ENCODE measurements at places on chromosomes 2 and 18.

- DNase-seq: no peak
These were observed 14.3 kb upstream of the ECEL1 start for GRCh38 chr2:232501794-232502390.

DNA sequence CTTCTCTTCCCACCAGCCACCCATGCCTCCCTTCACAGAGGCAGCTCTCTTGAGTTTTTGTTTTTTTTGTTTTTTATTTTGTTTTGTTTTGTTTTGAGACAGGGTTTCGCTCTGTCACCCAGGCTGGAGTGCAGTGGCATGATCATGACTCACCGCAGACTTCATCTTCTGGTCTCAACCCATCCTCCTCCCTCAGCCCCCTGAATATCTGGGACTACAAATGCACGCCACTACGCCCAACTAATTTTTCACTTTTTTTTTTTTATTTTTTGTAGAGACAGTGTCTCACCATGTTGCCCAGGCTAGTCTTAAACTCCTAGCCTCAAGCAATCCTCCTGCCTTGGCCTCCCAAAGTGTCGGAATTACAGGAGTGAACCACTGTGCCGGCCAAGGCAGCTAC lies 161.4 kb downstream of the TRABD2A start:
- no peak for DNase-seq

GRCh38 chr2:25887624-25888242 lies 9.4 kb upstream of the ASXL2 start:
- no peak for DNase-seq

DNA sequence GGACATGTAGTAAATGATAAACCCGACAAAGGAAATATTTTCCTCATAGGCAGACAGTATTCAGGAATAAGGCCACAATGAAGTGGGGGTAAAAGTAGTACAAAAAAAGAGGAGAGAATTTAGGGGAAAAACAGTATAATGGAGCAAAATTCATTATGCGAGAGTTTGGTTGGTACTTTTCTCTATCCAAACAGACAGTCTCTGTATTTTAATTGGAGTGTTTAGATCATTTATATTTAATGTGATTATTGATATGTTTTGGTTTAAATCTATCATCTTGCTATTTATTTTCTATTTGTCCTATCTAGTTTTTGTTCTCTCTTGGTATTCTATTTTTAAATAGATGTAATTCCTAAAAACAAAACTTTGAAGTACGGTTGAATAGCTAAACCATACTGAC lies 170.3 kb upstream of the SP5 start:
- no peak for DNase-seq

GRCh38 chr2:235095569-235095968 lies 143.8 kb downstream of the SH3BP4 start:
- DNase-seq: no peak

- no peak for DNase-seq
These were observed 2.1 kb downstream of the TMEM37 start for GRCh38 chr2:119433636-119434327.

GRCh38 chr2:121902616-121903015 lies 147.2 kb downstream of the TSN start:
- DNase-seq: no peak

- no peak for DNase-seq
These were observed 56.8 kb downstream of the GTF3C3 start for GRCh38 chr2:196742685-196743084.

DNA sequence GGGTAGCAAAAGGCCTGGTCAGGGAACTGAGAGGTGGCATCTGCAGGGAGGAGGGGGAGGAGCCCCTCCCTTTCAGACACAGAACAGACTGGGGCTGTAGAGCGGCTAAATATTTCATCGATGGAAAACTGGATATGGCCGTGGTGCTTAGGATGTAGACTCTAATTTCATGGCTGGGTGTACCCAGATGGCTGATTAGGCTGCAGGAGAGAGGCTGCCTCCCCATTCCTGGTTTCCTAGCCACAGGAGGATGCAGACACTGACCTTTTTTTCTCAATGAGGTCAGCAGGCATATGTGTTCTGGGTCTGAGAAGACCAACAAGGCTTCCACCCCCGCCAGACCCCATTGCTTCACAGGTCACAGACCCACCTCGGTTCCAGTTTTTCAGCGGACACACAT lies 79.3 kb upstream of the STPG4 start:
- DNase-seq: no peak

- no peak for DNase-seq
These were observed 1128.2 kb downstream of the BCL11A start for GRCh38 chr2:59425247-59425646.

DNA sequence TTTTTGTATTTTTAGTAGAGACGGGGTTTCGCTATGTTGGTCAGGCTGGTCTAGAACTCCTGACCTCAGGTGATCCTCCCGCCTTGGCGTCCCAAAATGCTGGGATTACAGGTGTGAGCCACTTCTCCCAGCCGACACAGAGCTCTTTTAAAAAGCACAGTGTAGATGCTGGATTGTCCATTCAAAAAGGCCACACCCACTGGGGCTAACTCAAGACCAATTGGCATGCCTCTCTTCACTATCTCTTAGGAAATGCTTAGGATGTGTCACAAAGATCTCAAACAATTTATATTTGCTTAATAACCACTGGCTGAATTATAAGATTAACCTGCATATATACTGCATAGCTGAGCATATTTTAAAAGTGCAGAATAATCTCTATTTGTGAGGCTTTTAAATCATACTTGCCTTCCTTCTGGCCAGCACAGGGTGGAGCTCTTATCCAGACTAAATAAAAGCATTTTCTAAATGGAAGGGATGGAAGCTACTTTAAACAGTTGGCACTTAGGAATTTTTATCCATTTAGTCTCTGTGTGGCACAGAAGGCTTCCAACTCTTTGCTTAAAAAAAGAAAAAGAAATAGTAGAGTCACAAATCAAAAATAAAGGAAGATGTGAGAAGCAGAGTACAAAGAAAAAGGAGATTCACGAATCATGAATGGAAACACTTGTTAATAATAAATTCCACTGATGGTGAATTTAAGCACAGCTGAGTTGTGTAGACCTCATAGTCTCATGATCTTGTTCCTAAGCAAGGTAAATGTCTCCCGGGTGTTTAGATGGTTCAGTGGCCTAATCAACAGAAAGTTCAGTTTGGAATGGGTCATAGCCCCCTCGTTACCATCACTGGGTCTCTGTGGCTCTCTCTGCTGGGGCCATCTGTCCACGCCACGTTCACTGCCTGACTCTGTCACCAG lies 22.4 kb downstream of the CRYGD start:
- no peak for DNase-seq

GRCh38 chr2:119608553-119608952 lies 64.3 kb downstream of the CFAP221 start:
- DNase-seq: no peak

DNA sequence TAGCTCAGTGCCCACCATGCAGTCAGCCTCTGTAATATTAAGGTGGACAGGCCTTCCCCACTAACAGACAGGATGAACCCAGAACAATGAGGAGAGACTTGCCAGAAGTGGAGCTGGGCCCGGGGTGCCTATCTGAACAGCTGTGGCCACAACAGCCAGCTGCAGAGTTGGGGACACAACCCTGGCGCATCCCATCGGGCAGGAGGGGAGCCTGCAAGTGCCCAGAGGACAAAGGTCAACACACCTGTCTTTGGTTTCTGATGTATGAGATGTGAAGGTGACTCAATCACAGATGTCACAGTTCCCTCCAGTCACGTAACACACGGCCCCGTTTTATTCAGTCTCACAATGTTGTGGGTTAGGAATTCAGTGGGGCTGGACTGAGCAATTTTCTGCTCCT lies 48.2 kb upstream of the TAF1B start:
- no peak for DNase-seq

DNA sequence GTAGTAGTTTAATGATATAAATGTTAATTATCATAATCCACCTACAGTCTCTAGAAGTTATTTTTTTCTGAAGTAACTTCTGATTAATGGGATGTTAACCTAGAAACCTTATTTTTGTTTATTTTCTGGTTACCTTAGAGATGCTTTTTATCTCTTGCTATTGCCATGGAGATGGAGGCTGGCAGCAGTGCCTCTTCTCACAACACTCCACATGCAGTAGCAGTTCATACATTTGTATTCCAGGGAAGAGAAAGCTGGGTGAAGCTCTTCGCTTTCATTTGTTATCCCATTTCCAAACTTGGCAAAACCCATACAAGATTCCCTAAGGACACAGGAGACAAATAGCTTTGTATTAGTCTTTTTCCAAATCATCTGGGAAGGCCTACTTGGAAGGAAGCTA lies 1794.1 kb upstream of the LRRTM1 start:
- no peak for DNase-seq

DNA sequence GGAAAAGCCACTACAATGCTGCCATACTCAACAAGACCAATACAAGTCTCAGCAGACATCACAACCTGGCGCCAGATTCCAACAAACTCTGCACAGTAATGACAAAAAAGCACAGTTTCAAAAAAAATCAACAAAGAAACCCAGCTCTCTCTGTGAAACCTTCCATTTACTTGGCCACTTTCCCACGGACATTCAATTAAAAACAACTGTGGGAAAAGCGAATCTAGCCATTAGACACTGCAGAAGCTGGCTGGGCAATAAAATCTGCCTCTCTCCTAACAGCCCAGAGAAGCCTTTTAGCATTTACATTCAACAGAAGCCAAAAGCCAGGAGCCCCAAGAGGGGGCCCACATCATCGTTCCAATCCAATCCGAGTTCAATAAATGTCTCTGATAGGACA lies 128.9 kb downstream of the HDAC4 start:
- no peak for DNase-seq

GRCh38 chr2:54285451-54285850 lies 29.4 kb upstream of the TSPYL6 start:
- DNase-seq: no peak

DNA sequence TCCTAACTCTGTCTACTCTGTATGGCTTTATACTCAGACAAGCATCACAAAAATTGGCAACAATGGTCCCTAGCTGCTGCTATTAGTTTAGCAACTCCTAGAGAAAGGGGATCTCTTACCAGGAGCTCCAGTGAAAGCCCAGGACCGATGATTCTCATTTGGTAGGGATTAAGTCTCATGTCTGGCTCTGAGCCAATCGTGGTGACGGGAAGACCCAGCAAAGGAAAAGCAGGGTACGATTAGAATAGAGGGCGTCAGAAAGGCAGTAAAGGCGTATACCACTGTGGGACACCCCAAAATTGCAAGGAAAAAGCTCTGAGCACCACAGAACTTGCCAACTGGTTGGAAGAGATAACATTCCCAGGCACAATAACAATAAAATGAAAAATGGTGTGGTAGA lies 129.5 kb downstream of the MTCL1 start:
- no peak for DNase-seq

GRCh38 chr2:54588244-54588899 lies 132.2 kb downstream of the SPTBN1 start:
- no peak for DNase-seq

GRCh38 chr18:60753753-60754152 lies 381.2 kb upstream of the MC4R start:
- DNase-seq: no peak
